Foreskin fibroblast (primary cell): ENCODE measurements at places on chromosomes 4 and X.

DNA sequence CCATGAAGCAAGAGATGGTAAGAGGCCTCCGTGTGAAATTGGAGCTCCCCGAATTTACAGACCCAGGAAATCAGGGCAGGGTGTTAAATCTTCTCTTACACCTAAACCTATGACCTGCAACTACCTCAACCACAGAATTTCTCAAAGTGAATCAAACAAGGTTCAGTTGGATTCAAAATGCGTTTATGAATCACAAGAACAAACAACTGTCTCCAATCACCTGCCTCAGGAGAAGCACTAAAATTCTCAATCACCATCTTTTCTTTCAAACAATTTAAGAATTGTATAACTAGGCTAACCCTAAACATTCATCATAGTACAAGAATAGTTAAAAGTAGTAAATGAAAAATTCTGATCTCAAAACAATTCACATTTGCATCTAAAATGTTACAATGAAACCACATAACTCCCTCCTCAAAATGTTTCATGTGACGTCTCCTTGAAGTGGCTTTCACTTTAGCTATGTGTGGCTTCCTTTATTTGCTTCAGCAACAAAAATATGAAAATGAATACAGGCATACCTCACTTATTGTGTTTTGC is 19.2 kb downstream of the PPP3CA start:
- no peak for DNase-seq

- DNase-seq, result no peak
These were observed 35.2 kb upstream of the LNX1 start for GRCh38 chr4:53626491-53626890.

DNA sequence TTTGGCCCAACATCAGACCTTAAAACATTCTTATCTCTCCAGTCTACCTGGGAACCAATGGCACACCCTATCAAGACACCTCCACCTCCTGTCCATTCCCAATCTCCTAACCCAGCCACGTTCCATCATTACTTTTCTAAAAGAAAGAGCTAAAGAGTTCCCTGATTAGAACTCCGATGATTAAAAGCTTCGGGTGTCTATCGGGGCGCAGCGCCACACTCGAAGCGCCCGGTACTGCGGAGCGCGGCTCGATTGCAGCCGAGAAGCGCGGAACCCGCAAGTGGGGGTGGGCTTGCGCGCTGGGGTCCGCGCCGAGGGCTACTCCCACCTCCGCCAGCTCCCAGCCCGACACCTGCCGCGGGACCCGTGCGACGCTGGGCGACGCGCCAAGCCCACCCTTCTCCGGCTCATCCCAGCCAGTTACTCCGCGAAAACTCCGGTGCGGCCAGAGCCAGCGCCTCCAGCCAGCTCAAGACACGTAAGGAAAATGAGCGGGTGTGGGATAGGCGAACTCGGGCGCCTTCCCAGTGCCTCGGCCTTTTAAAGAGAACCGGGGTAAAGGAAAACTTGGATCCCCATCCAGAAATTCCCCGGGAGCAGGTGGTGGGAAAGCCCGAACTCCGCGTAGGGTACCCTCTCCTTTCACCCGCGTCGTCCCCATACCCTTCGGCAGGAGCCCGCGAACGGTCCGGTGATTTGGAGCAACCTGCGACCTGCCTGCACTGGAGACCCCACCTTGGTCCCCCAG is 593 bp downstream of the NPY1R start:
- peak; percentile 10 for DNase-seq

GRCh38 chr4:183153190-183153916 is 54.3 kb downstream of the WWC2 start:
- no peak for DNase-seq

DNA sequence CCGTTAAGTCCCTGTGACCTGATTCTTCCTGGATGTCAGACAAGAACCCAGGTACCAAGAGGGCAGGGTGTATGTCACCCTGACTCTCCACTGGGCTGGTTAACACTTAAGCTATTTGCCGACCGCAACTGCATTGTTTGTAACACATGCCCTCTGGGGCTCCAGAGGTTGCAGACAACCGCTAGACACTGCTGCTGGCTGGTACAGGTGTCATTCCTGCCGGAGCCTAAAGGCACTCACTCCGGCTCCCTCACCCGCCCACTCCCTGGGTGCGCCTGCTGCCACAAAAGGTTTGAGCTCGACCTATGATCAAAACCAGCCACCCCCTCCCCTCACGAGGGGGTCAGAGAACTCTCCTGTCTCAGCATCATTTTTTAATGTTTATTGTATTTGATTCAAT is 208.2 kb downstream of the FAT4 start:
- DNase-seq, result no peak
